Activated CD4-positive, alpha-beta T cell treated with anti-CD3 and anti-CD28 coated beads, Interleukin-2, amount 50 U/mL, for 48 hours (primary cell): ENCODE measurements at places on chromosomes 3 and 15.

DNA sequence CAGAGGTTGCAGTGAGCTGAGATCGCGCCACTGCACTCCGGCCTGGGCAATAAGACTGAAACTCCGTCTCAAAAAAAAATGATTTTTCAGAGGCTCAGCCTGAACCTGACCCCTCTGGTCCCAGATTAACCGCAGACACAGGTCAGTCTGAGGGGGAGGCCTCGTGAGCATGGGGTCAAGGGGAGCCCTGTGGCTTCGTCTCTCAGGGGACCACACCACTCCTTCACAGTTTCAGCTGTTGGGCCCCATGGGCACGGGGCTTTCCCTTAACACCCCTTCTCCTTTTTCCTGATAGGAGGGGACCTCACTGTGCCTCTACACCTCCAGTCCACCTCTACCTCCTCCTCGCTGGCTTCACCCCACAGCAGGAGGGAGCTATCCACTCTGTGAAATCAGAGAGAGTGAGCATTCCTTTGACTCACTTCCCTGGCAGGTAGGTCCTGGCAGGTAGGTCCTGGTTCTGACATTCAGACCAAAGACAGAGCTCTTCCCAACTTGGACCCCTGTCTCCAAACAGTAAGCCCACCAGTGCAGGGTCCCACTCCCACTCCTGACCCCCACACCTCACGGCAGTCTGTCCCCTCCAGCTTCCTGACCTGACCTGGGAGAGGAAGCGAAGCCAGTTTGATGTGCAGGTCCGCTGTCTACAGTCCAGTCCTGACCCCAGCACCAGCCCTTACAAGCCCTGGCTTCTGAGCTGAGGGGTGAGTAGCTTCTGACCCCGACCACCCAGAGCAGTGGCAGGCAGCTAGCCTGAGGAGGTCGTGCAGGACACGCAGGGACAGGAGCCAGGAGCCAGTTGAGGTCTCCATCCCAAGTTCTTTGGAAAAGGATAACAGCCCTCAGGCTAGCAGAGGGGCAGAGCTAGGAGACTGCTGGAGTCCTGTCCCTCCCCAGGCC lies 9.0 kb downstream of the RRP9 start:
- DNase-seq, result no peak

DNA sequence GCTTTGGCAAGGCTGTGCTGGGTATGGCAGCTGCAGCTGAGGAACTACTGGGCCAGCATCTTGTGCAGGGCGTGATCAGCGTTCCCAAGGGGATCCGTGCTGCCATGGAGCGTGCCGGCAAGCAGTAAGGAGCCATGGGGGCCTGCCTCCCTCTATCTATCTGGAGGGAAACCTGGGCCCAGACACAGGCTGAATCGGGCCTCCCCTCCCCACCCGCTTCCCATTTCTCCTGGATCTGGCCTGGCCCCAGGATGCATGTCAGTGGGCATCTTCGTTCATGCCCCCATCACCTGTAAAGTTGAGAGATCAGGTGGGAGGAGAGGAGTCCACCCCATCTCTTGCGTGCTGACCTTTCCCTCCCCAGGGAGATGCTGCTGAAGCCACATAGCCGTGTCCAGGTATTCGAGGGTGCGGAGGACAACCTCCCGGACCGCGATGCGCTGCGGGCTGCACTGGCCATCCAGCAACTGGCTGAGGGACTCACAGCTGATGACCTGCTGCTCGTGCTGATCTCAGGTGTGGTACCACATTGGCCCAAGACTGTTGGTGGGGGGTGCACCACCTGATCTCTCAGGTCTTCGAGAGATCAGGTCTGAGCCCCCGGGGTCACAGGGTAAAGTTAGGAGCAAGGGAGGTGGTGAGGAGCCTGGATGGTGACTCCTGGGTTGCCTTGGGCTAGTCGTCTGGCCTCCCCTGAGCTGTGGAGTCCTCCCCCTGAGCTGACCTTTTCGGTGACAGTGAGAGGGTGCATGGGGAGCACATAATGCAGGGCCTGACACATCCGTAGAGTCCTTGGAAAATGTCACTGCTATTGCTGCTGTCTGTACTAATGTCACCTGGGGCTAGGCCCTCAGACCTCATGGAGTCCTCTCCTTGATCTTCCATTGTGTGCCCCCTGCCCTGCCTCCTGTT lies 3.2 kb downstream of the GLYCTK start:
- no peak for DNase-seq

DNA sequence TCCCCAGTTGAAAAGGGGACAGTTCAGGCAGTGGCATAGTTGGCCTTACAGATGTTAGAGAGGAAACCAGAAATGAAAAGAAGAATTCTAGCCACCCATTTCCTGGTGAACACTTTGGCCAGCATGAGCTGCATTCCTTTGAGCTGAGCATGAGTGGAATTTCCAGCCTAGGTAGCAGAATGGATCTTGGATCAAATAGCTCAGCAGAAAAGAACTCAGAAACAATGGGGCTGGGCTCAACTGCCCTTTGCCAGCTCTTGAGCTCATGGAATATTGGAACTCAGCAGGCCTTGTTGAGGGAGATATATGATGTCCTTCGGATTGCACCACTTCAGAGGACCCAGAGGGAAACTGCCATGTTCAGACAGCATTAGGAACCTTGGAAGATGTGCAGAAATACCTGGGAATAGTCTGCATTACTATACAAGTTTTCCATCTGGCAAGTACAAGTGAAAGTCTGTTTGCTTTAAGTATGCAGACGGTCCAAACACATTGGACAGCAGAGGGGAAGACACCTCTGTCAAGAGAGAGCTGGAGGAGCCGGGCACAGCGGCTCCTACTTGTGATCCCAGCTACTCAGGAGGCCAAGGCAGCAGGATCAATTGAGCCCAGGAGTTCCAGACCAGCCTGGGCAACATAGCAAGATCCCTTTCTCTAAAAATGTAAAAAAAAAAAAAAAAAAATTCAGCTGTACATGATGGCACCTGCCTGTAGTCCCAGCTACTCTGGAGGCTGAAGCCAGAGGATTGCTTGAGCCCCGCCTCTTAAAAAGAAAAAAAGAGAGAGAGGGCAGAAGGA lies 3.1 kb upstream of the CDV3 start:
- DNase-seq, result no peak

GRCh38 chr3:78912687-78913086 lies 855.1 kb downstream of the ROBO1 start:
- no peak for DNase-seq

GRCh38 chr15:85751291-85752123 lies 43.2 kb downstream of the KLHL25 start:
- no peak for DNase-seq

GRCh38 chr3:125141596-125142419 lies 70.7 kb downstream of the SLC12A8 start:
- DNase-seq, result peak; percentile 80

GRCh38 chr3:66469220-66469640 lies 31.6 kb downstream of the LRIG1 start:
- no peak for DNase-seq

GRCh38 chr15:27535445-27536129 lies 563.5 kb downstream of the OCA2 start:
- no peak for DNase-seq
